Amygdala (tissue), 56 donors: ENCODE measurements at places on chromosomes 7 and 10.

- no peak for DNase-seq
These were observed 79.7 kb upstream of the OGDHL start for GRCh38 chr10:49841615-49842332.

- no peak for DNase-seq
These were observed 46.4 kb upstream of the MKRN1 start for GRCh38 chr7:140525743-140526142.

- no peak for DNase-seq
These were observed 220.1 kb downstream of the PPP1R3A start for GRCh38 chr7:113698556-113699220.

DNA sequence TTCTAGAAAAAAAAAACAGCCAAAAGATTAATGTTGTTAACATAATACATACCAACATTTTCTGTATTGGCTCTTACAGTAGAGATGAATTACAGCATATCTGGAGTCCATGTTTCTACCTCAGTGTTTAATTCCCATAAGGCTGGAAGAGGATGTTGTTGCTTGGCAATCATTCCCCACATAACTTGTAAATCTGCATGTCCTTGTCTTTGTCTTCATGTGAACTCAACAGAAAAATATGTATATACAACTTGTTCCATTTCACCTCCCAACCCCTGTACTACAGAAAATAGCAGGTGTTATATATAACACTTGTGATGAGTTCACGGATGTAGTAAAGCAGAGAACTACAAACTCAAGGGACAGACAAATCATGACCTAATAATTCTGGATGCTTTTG lies 160.9 kb upstream of the SEMA3C start:
- no peak for DNase-seq

- no peak for DNase-seq
These were observed 205.2 kb upstream of the PDE1C start for GRCh38 chr7:32275216-32276009.
